ENCODE measurements at places on chromosomes 7 and 10. TPM values are rescaled to one million over a fixed set of nuclear protein-coding genes. Genes with fewer than 3 reads are reported as not detected.

DNA sequence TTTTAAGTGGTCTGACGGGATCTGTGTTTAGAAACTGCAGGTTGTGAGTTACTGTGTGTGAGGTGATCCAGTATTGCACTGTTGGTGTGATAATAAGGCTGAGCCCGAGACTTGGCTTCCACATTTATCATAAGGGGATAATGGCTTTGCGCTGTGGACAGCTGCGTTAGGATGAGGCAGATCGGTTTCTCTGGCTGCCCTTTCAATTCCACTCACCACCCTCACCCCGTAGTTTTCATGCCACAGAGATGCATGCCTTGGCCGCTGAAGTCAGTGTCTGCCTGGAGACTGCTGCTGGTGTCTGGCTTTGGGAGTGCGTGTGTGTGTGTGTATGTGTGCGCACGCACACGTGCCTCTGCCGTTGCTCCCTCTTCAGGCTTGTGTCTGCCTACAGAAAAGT is 273.0 kb downstream of the CCDC3 start:
- no peak overlapping the region for H3K4me3 ChIP-seq
- H3K4me1 ChIP-seq: peaks cover 8% of the 10 kb centered on the region
- no peaks in the 10 kb centered on the region for H3K36me3 ChIP-seq
- no peaks in the 10 kb centered on the region for H3K27me3 ChIP-seq
- DNase-seq: no peak
- H3K27ac ChIP-seq: no peak overlapping the region

DNA sequence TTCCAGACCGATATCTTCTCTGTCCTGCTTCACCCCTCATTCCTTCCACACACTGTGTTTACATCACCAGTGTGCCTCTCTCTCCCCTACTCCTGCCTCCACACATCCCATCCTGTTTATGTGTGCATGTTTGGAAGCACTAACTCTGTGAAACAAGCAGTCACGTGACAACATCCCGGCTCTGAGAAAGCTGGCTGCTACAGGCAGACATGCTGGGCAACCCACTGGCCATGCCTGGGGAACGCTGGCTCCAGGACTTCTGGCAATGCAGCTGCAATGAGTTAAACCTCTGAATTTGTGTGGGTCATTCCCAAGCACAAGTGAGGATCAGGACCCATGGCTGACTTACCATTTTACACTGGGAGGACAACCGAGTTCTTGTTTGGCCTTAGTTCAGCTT is 74.0 kb downstream of the WNT2 start:
- H3K27ac ChIP-seq: no peak overlapping the region
- H3K4me1 ChIP-seq: no peaks in the 10 kb centered on the region
- no peaks in the 10 kb centered on the region for H3K27me3 ChIP-seq
- DNase-seq: no peak
- H3K4me3 ChIP-seq: no peak overlapping the region

SHH gene
- not detected for total RNA-seq

DNA sequence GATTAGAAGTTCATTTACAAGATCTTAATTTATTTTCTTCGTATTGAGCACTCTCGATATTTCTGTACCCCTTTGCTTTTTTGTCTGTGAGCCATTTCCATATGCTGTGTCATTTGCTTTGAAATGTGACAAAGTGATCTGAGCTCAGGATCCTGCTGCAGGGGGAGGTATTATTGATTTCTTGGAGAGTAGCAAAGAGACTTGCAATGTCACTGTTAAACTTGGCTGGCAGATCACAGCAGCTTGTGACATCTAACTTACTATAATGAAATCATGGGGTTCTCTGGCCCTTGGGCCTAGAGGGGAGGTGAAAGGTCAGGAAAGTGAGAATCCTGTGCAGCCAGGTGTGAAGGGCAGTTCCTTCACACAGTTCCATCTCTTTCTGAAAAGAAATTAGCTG is 923.4 kb downstream of the REEP3 start:
- H3K36me3 ChIP-seq: no peaks in the 10 kb centered on the region
- no peak overlapping the region for H3K27ac ChIP-seq
- no peak for DNase-seq
- no peaks in the 10 kb centered on the region for H3K4me1 ChIP-seq

DNA sequence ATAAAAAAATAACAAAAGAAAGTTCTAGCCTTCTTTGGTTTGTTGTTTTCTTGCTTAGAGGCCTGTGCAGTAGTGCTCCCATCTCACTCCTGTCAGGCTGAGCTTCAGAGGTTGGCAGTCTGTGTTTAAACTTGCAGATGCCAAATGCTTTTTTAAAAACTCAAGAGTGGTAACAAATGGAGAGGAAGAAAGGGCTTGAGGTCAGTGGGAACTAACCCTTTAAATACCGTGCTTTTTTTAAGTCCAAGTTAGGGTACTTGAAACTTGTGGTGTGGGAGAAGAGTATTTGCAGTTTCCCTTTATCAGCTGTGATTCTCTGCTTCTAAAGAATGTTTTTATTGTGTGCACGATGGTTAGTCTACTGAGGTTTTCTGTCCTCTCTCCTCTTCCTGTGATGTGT is 29.4 kb downstream of the ZRANB1 start:
- DNase-seq: no peak
- peaks cover 24% of the 10 kb centered on the region for H3K36me3 ChIP-seq
- no peaks in the 10 kb centered on the region for H3K4me1 ChIP-seq
- H3K4me3 ChIP-seq: no peak overlapping the region

MYO3A gene
- not detected for total RNA-seq

MMD2 gene
- total RNA-seq: not detected

HERPUD2 gene
- total RNA-seq: 71.8 TPM

DNA sequence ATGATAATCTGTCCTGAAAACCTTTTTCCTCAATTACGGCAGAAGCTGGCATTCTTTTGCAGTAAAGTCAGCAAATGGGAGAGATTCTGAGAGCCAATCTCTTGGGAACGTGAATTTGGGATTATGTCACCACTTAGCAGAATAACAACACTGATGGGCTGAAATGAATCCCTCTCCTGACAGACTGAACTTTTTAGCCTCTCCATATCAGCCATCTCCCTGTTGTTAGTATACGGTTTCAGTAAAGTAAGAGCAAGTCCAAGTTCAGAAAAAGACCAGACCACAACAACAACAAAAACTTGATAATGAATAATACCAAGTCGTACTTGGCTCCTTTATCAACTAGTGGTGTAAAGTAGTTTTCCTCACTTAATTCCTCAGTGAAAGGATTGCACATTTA is 1048.8 kb downstream of the GATA3 start:
- H3K36me3 ChIP-seq: no peaks in the 10 kb centered on the region
- no peak overlapping the region for H3K4me3 ChIP-seq
- no peak for DNase-seq
- H3K27me3 ChIP-seq: no peaks in the 10 kb centered on the region
- H3K27ac ChIP-seq: no peak overlapping the region

DNA sequence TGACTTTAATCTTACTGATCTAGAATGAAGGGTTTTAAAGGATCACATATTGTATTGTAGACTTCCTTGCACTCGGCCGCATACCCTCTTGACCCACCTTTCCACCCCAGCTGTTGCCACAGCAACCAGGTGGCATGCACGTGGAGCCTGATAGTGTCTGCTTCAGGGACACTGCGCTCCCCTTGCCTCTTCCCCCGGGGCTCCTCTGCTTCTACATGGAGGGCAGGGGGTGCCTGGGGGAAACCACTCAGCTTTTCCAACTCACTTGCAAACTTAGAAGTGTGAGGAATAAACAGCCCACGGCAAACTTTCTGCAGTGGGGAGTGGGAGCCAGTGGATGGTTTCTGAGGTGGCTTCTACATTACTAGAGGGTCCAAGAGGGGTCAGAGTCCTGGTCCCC is 458.6 kb downstream of the PLXNA4 start:
- DNase-seq: no peak

DNA sequence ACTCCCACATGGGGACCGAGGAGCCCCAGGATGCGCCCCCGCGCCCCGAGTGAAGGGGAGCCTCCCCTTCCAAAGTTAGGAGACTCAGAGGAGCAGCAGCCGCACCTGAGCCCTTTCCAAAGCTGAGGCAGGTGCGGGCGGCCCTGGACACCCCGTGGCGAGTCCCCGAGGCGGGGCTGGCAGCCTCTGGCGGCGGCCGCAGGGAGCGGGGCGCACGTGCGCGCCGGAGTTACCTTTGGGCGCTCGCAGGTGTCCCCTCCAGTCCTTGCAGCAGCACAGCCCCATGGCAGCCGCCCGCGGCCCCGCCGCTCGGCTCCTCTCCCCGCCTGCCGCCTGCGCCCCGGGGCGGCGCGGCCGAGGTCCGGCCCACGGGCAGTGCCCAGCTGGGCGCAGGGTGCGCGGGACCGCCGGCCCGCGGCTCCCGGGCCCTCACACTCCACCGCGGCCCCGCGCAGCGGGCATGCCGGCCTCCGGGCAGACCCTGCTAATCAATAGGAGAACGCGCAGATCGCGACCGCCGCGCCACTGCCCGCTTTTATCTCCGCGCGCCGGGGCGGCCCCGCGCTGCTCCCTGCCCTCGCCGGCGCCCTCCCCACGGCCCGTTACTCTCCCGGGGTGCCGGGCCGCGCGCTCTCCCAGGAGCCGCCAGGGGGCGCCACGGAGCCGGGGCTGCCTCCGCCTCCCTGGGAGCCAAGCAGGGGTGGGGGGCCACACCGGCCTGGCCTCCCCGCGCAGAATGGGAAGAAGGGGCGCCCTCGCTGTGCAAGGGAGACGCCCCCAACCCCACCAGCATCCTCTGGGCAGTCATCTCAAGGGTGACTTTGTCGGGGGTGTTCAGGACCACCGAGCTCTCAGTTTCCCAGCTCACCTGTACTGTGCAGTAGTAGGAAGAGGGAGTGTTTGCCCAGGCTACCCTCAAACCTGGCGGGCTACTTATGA is 80.8 kb downstream of the ARHGAP22 start:
- no peaks in the 10 kb centered on the region for H3K36me3 ChIP-seq
- no peak overlapping the region for H3K27ac ChIP-seq
- H3K4me1 ChIP-seq: no peaks in the 10 kb centered on the region
- H3K4me3 ChIP-seq: no peak overlapping the region

DNA sequence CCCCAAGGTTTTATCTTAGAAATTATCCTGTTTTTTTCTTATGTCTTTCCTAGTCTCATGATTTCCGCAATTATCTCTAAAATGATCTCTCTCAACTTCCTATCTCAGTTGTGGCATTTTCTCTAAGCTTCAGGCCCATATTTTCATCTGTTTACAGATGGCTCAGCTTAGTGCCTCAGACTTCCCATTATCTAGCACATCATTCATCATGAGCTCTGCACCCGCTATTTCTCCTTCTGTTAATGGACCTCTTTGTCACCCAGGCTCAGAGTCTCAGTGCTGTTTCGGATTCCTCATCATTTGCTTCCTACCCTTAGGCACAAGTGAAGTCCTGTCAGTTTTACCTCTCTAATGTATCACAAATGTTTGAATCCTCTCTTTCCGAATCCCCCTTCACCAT is 84.1 kb downstream of the BMPR1A start:
- no peak overlapping the region for H3K4me3 ChIP-seq
- no peak overlapping the region for H3K27ac ChIP-seq
- no peaks in the 10 kb centered on the region for H3K27me3 ChIP-seq
- H3K36me3 ChIP-seq: no peaks in the 10 kb centered on the region

NYAP1 gene
- total RNA-seq: 0.58 TPM

VWDE gene
- total RNA-seq: 8.9 TPM

DNA sequence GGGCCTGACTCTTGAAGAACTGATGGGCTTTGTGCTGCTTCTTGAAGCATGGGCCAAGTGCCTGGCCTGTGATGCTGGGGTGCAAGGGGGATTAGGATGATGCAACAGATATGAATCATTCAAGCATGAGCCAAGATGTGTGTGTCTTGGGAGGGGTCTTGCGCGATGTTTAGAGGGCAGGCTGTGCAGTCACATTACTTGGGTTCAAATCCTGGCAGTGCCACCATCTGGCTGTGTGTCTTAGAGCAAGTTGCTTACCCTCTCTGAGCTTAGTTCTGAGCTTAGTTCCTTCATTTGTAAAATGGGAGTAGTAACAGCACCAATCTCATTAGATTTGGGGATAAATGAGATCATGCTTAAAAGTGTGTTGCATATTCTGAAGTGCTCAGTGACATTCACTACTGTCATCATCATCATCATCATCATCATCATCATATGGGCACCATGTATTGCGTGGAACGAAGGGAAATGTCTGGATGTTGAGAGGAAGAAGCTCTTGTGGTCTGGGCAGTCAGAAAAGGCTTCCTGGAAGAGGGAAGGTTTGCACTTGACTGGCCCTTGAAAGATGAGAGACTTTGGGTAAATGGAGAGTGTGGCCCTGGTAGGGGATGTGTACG is 9.3 kb downstream of the UNC5B start:
- H3K4me3 ChIP-seq: no peak overlapping the region
- H3K4me1 ChIP-seq: peaks cover 6% of the 10 kb centered on the region
- no peak for DNase-seq
- no peaks in the 10 kb centered on the region for H3K36me3 ChIP-seq

SGCE gene
- total RNA-seq: 0.55 TPM

DNA sequence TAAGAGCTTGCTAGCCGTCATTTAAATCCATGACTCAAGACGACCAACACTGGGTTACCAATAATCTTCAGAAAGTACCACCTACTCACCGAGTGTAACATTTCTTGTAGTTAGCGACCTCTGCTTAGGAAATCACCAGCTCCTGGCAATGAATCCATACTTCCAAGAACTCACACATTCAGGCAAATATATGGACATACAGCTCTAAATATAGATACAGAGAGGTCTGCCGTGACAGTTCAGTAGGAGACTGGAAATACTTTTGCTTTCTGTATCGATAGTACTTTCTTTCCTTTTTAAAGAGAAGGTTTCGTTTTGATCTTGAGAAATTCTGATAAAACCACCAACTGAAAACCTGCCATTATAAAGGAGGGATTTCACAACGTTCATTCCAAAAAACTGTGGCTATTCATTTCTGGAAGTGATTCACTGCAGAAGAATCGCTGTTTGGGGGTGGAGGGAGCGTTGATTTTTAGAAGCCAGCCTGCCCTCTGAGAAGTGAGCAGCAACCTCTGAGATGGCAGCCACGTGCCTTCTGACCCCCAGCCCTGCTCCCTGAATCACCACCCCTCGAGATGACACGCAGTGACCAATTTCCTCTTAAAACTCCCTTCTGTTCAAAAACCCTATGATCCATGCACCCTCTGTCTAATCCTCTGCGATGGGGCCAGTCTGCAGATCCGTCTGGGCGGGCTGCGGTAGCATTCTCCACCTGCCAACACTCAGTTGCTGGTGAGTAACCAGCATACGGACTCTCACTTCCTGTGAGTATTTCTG is 179.0 kb upstream of the KLF14 start:
- H3K4me3 ChIP-seq: peak overlapping the region; percentile 86
- no peaks in the 10 kb centered on the region for H3K36me3 ChIP-seq
- peaks cover 86% of the 10 kb centered on the region for H3K4me1 ChIP-seq
- DNase-seq: peak; percentile 83

PKD1L1 gene
- total RNA-seq: 0.55 TPM

CDK14 gene
- total RNA-seq: 0.47 TPM

TMEM130 gene
- total RNA-seq: not detected

ABCC2 gene
- 6.5 TPM for total RNA-seq

DNA sequence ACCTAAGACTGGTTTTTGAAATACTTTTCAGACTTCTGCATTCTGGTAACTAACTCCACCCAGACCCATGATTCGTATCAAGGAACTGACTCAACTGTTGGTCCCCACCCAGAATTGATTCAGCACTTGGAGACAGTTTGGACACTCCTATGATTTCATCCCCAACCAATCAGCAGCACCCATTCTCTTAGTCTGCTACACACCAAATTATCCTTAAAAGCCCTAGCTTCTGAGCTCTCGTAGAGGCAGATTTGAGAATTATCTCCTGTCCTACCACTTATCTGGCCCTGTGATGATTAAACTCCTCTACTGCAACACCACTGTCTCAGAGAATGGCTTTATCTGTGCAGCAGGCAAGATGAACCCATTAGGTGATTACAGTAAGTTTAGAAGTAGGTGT is 7.7 kb upstream of the GSTO1 start:
- no peak for DNase-seq
- no peak overlapping the region for H3K27ac ChIP-seq
- H3K36me3 ChIP-seq: no peaks in the 10 kb centered on the region
- no peaks in the 10 kb centered on the region for H3K27me3 ChIP-seq
- no peak overlapping the region for H3K4me3 ChIP-seq
- no peaks in the 10 kb centered on the region for H3K4me1 ChIP-seq

KCP gene
- total RNA-seq: 0.39 TPM

ZEB1 gene
- 68.7 TPM for total RNA-seq
